ENCODE measurements at places on chromosomes 1 and 21.

DNA sequence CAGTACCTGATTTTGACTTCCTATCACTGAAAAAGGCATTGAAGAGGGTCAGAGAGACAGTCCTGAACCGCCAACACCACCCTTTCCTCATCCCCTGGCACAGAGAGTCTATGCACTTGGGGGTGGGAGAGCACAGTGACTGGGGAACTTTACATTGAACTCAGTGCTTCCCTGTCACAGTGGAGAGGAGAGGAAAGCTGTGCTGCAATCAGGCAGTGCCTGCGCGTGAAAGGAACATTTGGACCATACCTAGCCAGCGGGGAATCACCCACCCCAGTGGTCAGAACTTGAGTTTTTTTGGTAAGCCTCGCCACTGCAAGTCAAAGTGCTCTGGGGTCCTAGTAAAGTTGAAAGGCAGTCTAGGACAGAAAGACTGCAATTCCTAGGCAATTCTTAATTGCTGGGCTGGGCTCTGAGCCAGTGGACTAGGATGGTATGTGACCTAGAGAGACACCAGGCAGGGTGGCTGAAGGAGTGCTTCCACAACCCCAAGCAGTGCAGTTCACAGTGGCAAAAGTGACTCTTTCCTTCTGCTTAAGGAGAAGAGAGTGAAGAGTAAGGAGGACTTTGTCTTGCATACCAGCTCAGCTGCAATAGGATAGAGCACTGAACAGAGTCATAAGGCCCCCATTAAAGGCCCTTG, 9.4 kb upstream of the HENMT1 start:
- DNase-seq, result no peak

- DNase-seq, result no peak
Observed at GRCh38 chr1:178689769-178690168, 35.3 kb upstream of the RALGPS2 start.

DNA sequence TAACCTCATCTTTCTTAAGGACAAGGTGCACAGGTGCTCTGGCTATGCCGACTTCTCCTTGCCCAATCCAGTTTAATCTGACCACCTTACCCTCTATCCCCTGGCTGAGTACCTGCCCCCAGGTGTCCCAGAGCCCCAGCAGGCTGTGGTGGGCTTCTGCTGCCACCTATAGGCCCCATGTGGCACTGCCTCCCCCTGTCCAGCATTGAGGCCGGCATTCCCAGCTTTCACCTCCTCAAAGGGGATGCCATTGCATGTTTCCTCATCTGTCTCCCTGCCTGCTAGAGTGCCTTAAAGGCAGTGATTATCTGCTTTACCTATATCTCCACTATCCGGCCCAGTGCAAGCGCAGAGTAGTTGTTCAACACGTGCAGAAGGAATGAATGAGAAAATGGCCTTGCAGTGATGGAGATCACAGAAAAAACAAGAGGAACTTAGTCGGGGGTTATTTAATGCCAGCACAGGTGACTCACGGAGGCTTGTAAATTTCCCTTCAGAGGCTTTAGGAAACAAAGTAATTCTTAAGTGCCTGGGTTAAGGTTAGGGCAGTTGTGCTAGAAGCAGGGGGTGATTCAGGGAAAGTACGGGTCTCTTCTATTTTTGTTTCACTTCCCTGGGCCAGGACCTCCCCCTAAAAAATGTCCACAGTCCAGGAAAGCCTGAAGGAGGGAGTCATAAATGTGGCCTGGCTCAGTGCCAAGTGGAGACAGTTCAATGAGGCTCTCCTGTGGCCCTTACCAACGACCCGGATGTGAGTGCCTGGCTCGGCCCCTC, 131.8 kb upstream of the NGF start:
- no peak for DNase-seq

DNA sequence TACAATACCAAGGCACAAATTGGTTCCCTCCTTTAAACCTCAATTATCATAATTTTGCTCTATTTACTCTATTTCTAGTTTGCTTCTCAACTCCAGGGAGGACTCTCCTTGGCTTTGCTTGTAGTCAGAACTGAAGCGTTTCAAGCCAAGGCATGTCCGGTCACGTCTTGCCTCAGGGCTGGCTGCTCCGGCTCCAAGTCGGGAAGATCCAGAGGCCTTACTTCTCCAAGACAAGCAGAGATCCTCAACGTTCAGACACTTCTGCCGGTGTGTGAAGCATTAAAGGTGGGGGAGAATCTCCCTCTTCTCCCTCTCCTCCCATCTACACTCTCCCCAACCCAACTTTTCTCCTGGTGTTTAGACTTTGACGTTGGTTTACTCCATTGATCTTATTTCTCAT, 7.2 kb upstream of the HHAT start:
- DNase-seq, result no peak

DNA sequence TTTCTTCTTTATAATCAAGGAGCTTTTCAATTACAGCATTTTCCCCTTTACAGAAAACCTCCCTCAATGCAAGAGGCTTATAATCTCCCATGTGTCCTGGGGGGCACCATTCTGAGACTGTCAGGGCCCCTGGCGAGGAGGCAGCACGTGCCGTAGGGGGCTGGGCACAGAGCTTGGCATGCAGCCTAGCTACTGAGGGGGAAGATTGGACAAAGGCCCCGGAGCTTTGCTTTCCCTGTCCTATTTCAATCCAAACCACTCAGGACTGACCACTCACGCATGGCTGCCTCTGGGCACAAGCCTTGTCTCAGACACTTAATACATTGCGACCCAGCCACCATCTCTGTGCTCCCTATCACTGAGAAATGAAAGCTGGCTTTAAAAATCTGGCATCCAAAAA, 2.8 kb upstream of the RAP1GAP start:
- no peak for DNase-seq

- no peak for DNase-seq
Observed at GRCh38 chr1:22159891-22160290, 17.0 kb upstream of the WNT4 start.

DNA sequence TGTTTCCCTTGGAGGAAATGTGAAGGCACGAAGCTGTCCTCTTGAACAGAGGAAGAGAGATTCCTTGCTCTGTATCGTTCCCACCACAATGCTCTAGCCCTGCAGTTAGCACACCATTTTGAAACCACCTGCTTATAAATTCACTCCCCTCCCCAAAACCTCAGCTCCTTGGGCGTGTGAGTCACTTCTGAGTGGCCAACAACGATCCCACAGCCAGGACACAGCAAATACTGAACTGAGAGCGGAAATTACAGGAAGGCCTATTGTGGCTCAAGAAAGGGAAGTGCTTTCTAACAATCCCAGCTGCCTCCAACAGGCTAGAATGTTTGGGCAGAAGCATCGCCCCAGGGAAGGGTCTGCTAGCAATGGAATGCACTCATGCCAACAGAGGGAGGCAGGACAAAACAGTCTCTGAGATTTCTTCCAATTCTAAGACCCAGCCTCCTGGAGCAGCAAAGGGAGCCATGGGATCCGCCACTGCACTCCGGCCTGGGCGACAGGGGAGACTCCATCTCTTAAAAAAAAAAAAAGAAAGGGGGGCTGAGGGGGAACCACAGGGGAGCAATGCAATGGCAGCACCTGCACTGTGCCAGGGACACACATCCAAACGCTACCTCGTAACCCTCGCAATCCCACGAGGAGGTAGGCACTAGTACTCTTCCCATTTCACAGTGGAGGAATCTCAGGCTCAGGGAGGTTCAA, 1.9 kb downstream of the TMEM53 start:
- no peak for DNase-seq

- DNase-seq, result no peak
Observed at GRCh38 chr1:102628109-102628613, 480.2 kb downstream of the COL11A1 start.

- no peak for DNase-seq
Observed at GRCh38 chr21:33993286-33994231, 78.0 kb upstream of the ATP5PO start.

DNA sequence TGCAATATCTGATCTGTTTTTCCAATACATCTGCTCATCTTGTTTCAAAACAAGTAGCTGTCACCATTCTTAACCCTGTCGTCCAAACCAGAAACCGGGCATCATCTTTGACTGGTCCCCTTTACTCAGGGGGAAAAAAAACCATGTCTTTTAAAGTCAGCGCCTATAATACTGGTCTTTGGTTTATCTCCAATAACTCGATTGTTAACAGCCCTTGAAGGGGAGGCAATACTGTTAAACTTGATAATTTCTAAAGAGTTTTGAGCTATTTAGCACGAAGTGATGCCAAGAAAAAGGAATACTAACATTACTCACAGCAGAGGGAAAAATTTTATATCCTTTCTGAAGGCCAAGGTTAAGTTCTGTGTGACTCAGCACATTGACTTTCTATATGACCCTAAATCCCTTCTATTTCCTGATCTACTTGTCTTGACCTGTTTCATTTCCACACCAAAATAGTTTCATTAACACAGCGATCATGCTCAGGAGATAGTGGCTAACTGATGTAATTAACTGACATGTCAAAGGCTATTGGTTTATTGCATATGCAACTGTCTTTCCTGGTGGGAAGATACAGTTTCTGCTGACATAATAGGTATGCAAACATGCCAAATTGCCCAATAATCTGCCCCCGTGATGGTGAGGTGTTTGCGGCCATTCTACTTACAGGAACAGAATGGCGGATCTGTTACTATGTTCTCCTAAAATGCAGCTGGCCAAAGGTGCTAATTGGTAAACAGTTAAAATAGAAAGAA, 59.1 kb downstream of the NFIA start:
- no peak for DNase-seq

DNA sequence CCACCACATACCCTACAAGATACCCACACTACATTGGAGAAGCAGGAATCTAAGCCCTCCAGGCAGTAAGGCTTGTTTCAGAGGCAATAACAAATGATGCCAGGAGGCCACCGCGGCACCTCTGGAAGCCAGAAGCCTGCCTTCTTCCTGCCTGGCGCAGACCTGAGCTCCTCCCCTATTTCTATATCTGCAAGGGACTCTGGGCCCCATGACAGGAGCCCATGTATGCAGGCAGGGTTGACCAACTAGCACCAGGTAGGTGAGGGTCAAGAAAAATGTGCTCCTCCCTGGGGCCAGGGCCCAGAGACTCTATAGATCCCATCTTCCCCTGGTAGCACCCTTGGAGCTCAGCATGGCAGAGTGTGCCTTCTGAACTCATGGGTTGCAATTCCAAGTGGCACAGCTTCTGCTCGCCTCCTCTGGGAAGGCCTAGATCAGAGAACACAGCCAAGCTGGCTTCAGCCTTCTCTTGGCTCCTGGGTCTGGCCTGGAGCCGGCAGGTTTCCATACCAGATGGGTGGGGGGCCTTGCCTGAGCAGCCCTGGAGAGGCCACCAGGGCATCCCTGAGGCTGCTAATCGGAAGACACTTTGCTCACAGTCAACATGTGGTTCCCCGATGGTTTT, 85.1 kb downstream of the STUM start:
- DNase-seq, result no peak

DNA sequence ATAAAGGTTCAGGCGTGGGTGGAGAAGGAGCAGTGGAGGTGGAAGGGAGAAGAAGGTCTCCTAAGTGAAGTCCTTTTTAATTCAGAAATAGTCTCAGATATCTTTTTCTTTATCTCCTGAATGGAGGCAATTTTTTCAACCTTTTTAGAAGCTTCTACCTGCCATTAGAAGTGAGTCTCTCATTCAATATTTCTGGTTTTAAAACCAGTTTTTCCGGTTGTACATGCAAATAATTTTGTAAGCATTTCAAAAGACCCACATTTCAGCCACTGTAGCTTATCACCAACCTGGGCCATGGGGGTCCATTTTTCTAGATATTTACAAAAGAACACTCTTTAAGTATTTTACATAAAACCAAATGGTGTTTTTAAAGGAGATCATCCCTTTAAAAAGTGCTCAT, 1280.2 kb downstream of the NCAM2 start:
- DNase-seq, result no peak

GRCh38 chr1:30523055-30524020, 200.0 kb downstream of the MATN1 start:
- no peak for DNase-seq

GRCh38 chr1:94554580-94554979, 13.0 kb upstream of the F3 start:
- no peak for DNase-seq

GRCh38 chr1:175877939-175878737, 134.7 kb upstream of the TNR start:
- no peak for DNase-seq

- no peak for DNase-seq
Observed at GRCh38 chr1:165795894-165796293, 27.2 kb upstream of the TMCO1 start.

GRCh38 chr1:223765719-223766340, 53.5 kb downstream of the CAPN2 start:
- DNase-seq, result no peak

DNA sequence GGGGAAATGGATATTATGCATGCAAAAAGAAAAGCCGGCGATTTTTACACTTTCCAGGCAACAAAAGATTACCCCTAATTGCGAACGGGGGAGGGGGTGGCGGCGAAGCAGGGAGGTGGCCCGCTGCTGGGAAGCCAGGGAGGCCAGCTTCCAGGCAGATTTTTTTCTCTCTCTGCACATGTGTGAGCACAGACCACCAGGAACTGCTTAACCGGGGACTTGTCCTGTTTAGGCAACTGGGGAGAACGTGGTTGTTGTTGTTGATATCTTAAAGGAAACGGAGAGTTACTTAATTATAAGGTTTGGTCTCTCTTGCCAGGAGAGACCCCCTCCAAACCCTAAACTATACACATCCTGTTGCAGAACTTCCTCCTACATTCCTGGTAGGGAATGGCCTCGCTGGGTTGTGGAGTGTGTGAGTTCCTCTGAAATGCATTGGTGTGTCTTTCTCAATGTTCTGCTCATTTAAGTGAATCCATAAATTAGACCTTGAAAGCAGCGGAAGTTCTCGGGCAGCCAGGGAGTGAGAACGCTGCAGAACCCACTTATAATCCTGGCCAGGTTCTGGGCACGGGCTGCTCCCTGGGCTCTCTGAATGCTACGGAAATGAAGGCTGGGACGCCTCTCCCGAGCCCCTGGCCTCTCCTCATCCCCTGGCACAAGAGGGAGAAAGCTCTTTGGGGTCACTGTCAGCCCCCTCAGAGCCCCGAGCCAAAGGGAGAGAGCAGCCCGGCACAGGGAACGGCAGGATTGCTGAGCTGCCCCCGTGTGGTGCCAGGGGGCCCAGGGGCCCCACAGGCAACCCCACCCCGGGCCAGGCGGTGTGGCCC, 250.0 kb downstream of the FOXD2 start:
- DNase-seq, result no peak

Data from stimulated activated CD8-positive, alpha-beta memory T cell treated with anti-CD3 and anti-CD28 coated beads, Interleukin-2, amount 100 ng/mL, for 1 hour (primary cell).